ENCODE measurements at places on chromosomes 11 and 22.

GRCh38 chr11:66907751-66908630 is 50.2 kb downstream of the PC start:
- no peak for DNase-seq

GRCh38 chr11:96228910-96229309 is 114.1 kb downstream of the MAML2 start:
- no peak for DNase-seq

GRCh38 chr11:45259592-45259991 is 26.5 kb downstream of the SYT13 start:
- DNase-seq: no peak

GRCh38 chr11:119846374-119846773 is 117.4 kb upstream of the NECTIN1 start:
- no peak for DNase-seq

- DNase-seq: no peak
These were observed 16.1 kb downstream of the BIK start for GRCh38 chr22:43126501-43127165.

GRCh38 chr11:128616161-128616560 is 28.8 kb upstream of the ETS1 start:
- no peak for DNase-seq

GRCh38 chr11:1632053-1632714 is 2.6 kb downstream of the KRTAP5-5 start:
- no peak for DNase-seq

DNA sequence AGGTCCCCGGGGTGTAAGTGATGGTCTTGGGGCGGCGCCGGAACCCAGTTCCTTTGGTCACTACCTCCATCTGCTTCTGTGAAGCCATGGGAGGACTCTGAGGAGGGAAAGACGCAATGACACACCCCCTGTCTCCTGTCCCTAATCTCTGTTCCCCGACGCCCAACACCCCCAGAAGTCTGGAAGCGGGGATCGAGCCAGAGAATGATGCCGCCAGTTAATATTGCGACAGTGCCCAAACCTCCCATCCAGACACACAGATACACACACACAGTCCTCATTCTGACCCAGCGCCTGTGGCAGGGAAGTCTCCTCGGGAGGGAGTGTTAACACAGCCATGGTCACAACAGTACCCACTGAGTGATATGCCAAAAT is 352 bp downstream of the C22orf23 start:
- DNase-seq: no peak

DNA sequence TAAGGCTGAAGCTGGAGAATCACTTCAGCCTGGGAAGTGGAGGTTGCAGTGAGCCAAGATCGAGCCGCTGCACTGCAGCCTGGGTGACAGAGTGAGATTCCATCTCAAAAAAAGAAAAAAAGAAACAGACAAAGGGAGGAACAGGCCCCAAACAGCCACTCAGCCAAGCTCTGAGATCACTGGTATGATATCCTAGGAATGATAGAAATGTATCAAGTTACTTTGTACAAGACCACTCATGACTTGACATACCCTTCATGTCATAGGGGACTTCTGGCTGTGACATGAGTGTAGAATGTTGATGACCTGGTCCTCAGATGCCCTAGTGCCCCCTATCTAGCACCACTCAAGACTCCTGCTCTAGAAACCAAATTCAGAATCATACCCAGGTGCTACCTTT is 216.5 kb downstream of the NAV2 start:
- no peak for DNase-seq

DNA sequence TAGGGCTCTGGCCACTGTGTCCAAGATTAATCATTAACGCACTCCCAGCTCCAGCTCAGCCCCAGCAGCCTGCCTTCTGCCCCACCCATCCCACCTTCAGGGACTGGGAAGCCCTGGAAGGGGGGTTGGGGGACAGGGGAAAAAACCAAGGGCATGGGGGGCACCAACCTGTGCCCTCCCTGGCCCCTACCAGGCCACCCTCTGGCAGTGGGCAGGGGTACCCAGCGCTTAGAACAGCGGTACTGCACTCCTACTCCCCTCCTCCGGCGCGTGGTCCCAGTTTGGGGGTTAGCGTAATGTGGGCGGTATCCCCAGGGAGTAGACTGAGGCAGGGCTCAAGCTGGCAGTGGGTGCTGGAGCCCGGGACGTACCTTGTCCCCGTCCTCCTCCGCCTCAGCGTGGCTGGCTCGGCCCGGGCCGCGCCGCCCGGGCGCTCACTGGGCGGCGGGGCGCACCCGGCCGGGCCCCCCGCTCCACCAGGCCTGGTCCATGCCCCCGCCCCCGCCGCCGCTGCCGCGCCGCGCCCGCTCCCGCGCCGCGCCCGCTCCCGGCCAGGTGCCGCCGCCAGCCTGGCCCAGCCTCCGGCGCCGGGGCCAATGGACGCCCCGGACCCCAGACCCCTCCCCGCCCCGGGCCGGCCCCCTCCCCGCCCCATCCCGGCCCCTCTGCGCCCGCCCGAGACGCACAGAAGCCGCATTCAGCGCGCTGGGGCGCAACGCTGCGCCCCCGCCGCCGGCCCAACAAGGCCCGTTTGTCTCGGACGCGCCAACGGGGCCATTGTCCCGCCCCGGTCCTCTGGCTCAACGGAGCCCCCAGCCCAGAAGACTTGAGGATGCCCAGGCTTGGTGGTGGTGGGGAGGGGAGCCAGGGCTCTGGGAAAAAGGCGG is at the start of gene GAL3ST1:
TSS of gene GAL3ST1 (minus strand) at position 571 of the 887 bp plus-strand sequence. CDS start 17,273 bp downstream, outside the sequence.
- DNase-seq: no peak

- DNase-seq: no peak
These were observed 177.9 kb downstream of the RRAS2 start for GRCh38 chr11:14181121-14181520.

DNA sequence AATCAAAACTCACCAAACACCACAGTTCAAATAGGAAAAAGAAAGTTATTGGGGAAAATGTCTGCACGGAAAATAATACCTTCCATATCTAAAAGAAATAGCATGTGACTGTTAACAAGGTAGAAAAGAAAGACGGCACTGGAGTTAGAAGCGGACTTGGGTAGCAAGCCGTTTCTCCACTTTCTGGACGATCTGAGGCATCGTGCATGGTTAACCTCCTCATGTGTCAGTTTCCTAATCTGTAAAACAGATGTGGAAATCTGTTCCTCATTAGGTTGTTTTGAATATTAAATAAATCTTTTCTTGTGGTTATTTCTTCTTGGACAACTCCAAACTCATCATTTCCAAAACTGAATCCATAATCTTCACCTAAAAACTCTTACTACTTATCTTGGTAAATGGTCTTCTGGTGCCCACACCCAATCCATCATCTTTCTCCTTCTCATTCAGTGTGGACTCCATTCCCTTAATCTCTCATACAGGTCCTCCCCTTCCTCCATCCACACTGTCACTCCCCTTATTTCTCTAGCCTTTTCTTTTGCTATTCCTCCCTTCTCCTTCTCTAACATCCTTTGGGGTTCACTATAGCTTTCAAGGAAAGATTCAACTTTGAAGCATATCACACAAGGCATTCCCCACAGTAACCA is 53.5 kb downstream of the VSIG10L2 start:
- no peak for DNase-seq

DNA sequence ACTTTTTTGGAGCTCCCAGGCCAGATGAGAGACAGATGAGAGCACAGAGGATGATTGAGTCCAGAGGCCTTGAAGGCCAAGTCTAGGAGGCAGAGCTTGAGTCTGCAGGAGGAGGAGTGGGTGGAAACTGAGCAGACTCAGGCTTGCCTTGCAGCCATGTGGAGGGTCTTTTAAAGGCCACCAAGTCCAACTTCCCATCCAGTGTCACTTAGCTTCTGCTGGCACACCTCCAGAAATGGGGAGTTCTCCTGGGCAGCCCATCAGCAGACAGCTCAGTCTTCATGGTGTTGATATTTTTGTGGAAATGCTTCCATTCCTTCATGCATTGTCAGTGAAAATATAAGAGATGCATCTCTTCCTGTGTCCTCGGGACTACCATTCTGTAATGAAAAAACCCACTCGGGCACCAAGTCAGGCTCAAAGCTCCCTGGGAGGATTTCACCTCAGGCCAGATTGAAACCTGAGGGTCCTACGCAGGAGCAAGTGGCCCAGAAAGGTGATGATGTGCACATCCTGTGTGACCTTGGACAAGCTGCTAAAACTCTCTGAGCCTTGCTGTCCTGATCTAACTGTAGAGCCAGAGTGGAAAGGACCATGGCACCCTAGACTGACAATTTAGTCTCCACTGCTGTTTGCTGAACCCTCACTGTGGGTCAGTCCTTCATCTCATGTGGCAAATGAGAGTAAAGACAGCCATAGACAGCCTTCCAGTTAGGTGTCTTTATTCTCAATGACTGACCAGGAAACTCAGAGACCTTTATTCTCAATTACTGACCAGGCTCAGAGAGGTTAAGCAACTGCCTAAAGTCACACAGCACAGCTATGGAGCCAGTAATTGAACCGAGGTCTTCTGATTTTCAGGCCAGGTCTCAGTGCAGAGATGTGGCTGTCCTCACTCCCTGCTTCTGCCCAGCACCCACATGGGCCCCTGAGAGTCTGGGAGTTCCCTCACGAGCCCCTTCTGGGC is 2.9 kb upstream of the LRRC32 start:
- DNase-seq: no peak
